ENCODE measurements at places on chromosomes 12 and 14.

GRCh38 chr14:86038387-86039042 lies 508.6 kb downstream of the FLRT2 start:
- DNase-seq, result peak; percentile 67

DNA sequence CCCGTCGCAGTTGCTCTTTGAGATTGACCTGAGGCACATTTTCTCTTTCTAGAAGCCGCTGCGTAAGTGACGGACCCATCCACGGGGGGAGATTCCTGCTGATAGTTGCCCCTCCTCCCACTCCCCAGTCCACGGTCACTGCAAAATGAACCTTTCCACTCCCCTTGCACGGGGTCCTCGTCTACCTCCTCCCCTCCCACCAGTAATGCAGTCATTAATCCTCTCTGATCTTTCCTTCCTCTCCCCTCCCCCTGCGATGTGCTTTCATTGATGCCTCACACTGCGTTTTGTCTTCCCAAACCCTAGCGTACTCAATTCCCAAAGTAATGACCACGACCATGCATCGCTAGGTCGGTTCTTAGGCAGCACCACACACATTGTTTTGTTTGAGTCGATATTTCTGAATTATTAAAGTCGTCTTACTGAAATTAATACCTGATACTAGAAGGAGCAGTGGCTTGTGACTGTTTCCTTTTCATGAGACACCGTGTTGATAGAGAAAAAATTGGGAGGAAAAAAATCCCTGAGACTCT lies 857 bp downstream of the ETNK1 start:
- DNase-seq, result peak; percentile 58

- DNase-seq, result peak; percentile 63
These were observed 191.3 kb upstream of the AMIGO2 start for GRCh38 chr12:47270782-47271664.

GRCh38 chr12:111121840-111122239 lies 201.5 kb upstream of the MYL2 start:
- DNase-seq, result no peak

- no peak for DNase-seq
These were observed 124.0 kb downstream of the BICD1 start for GRCh38 chr12:32230613-32230993.

GRCh38 chr12:125187148-125187745 lies 122.0 kb downstream of the AACS start:
- DNase-seq, result no peak

GRCh38 chr14:97584528-97584927 lies 787.3 kb downstream of the VRK1 start:
- DNase-seq, result no peak

GRCh38 chr12:124774054-124774461 lies 89.6 kb downstream of the SCARB1 start:
- no peak for DNase-seq

GRCh38 chr12:120237360-120238171 lies 28.0 kb downstream of the PXN start:
- DNase-seq, result no peak

- no peak for DNase-seq
These were observed 118.6 kb upstream of the RTL1 start for GRCh38 chr14:101022121-101022520.

GRCh38 chr12:52230364-52231281 lies 2.4 kb upstream of the KRT7 start:
- DNase-seq, result no peak

DNA sequence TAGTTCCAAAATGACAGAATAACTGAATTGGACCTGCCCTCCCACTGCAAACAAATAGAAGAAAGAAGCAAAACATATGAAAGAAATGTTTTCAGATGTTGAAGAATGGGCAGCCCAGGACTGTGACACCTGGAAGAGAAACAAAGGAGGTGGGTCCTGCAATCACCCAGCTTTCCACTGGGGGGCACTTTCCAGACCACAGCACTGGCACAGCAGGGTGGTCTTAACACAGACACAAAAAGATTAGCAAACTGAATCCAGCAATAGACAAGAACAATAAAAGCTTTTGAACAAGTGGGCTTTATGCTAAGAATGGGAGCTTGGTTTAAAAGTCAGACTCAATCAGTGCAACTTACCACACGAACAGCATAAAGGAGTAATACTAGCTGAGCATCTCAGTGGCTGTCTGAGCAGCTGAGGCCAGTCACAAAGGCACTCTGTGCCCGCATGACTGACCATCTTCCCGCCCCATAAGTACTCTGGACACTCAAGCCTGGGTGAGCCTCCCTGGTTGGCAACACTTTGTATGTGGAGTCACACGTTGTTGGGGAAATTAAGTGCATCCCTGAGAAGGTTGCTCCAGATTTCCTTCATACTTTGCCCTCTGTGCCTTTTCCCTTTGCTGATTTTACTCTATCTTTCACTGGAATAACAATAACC lies 27.7 kb downstream of the JKAMP start:
- DNase-seq, result peak; percentile 34

- DNase-seq, result no peak
These were observed 45.7 kb downstream of the CORO1C start for GRCh38 chr12:108685469-108686260.

DNA sequence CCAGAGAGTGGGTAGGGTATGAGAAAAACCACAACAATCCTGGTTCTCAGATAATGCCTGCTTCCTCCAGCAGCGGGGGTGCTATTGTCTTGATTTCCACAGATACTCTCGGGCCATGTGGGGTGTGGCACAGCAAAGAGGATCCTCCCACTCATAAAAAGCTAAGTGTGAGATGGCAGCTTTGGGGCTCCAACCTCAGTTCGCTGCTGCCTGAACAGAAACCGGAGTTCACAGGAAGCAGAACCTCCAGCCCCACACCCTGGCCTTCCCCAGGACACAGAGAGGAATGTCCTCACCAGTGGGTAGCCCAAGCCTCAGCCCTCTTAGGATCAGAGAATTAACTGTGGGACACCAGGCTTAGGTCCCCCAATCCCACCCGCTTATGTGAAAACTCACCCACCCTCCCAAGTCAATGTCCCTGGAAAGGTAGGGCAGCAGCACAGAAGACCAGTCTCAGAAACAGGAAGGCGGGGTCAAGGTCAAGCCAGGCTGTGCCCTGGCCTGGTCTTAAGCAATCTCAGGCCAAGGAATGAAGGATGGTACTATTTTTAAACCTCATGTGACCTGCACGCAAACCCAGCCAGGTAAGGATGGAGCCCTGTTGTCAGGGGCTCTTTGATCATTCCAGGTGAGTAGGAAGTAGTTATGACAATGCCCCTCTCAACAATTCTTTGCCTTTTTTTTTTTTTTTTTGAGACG lies 9.0 kb downstream of the KCTD10 start:
- DNase-seq, result no peak

DNA sequence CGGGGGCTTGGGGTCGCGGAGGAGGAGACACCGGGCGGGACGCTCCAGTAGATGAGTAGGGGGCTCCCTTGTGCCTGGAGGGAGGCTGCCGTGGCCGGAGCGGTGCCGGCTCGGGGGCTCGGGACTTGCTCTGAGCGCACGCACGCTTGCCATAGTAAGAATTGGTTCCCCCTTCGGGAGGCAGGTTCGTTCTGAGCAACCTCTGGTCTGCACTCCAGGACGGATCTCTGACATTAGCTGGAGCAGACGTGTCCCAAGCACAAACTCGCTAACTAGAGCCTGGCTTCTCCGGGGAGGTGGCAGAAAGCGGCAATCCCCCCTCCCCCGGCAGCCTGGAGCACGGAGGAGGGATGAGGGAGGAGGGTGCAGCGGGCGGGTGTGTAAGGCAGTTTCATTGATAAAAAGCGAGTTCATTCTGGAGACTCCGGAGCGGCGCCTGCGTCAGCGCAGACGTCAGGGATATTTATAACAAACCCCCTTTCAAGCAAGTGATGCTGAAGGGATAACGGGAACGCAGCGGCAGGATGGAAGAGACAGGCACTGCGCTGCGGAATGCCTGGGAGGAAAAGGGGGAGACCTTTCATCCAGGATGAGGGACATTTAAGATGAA lies 630 bp downstream of the FOS start:
- peak; percentile 89 for DNase-seq

DNA sequence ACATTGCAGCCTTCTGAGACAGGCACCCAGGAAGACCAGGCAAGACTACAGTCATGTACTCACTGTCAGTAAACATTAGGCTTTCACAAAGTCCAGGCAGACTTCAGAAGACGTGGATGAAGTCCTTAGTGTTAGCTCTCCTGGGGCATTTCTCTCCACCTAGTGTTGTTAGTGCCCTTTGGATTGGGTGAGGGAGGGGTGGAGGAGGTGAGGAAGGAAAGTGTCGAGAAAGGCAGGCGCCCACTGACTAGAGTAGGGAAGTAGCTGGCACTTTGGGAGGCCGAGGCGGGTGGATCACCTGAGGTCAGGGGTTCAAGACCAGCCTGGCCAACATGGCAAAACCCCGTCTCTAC lies 20.2 kb downstream of the TMEM229B start:
- no peak for DNase-seq

DNA sequence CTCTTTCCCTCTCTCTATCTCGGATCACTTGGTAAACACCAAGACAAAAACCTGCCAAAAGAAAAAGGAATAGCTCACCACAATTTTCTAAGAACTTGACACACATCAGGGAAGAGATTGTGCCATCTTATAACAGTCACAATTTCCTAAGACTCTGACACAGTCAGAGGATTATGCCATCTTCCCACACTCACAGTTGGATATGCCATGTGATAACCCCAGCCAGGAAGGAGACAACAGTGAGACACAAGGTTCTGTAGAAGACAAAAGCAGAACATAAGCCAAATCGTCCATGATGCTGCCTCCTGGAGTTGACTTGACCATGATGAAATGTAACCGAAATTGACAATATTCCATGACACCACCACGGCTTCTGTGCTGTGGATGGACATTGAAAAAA lies 2.8 kb upstream of the CLEC9A start:
- DNase-seq, result peak; percentile 80

GRCh38 chr12:19304149-19304750 lies 135.0 kb upstream of the AEBP2 start:
- DNase-seq, result no peak

GRCh38 chr12:24373004-24373403 lies 423.5 kb upstream of the SOX5 start:
- DNase-seq, result no peak

- peak; percentile 76 for DNase-seq
These were observed 6.9 kb downstream of the PABPN1 start for GRCh38 chr14:23327947-23328744.

DNA sequence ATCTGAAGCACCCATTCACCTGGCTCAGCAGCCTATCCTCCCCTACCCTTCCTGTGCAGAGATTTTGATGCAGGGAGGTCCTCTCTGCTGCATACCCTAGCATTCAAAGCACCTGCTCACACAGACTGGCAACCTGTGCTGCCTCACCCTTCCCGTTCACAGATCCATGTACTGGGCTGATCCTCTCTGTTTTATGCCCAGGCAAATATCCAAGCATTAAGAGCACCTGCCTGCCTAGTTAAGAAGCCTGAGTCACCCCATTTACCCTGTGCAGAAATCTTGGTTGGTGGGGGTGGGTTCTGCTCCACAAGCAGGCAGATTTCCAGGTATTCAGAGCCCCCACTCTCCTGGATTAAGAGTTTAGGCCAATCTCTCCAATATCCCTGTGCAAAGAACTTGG lies 8.4 kb downstream of the TAS2R13 start:
- DNase-seq, result no peak

GRCh38 chr14:50786751-50787464 lies 44.1 kb downstream of the NIN start:
- no peak for DNase-seq

GRCh38 chr14:67059596-67059995 lies 129.6 kb upstream of the GARIN2 start:
- no peak for DNase-seq

GRCh38 chr12:65492998-65493912 lies 214.8 kb downstream of the MSRB3 start:
- no peak for DNase-seq

- no peak for DNase-seq
These were observed 60.7 kb upstream of the DCD start for GRCh38 chr12:54708826-54709225.

- no peak for DNase-seq
These were observed 24.7 kb downstream of the ANKLE2 start for GRCh38 chr12:132736913-132737312.

GRCh38 chr14:76891391-76891790 lies 65.2 kb downstream of the LRRC74A start:
- no peak for DNase-seq

DNA sequence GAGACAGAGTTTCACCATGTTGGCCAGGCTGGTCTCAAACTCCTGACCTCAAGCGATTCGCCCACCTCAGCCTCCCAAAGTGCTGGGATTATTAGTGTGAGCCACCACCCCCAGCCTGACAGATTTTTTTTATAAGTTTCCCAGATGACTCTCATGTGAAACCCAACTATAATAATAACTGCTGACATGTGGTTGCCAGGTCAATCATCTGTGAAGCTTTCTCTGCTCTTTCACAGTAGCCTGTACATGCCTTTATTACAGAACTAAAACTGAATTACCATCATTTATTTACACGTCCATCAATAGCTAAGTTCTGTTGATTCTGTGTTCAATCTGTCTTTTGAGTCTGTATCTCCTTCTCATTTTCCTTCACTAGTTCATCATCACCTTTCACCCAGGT lies 218.5 kb downstream of the RPS29 start:
- DNase-seq, result no peak

DNA sequence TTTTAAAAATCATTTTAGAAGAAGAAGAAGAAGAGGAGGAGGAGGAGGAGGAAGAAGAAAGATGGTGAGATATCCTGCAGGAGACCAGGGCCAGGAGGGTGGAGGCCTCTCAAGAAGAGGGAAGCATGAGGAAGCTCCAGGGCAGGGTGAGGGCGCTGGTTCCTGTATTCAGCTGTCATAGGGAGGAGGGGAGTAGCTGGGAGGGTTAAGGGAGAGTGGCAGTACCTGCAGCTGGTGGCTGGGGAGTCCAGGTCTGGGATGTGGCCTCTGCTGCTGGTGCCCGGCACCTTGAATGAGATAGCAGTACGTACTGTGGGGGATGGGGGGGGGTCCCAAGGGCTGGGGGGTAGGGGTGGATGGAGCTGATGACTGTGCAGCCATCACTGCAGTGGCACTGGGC lies 9.8 kb downstream of the RBP5 start:
- DNase-seq, result no peak

DNA sequence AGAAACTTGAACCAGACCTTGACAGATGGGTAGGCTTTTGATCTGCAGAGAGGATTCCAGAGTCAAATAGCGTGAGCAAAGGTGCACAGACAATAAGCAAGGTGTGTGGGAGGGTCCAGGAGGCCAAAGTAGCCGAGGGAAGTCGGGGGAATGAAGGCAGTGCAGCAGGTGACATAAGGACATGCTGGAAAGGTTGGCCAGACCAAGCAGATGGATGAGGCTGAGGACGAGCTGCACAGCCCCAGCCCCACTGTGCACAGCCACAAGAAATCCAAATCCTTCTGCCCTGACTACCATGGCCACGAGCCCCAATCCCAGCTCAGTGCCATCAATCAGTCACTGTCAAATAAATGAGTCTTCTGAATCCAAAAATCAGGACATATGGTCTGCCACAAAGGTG lies 5.4 kb downstream of the TTC7B start:
- DNase-seq, result no peak

Data from SK-MEL-5 (cell line).